Suprapubic skin (tissue), 4 donors: ENCODE measurements at places on chromosomes 1 and 21. TPM values are rescaled to one million over a fixed set of nuclear protein-coding genes. Genes with fewer than 3 reads are reported as not detected.
A peak's percentile ranks its signal among the peaks of the same experiment; 100 is the strongest.

Gene TP73
- total RNA-seq: 17.2 TPM

Gene KPRP
- total RNA-seq: 138 TPM

Gene ACTL8
- total RNA-seq: not detected

Gene GPR89A
- total RNA-seq: 39.9 TPM

Gene AADACL4
- not detected for total RNA-seq

Gene CPTP
- total RNA-seq: 32.5 TPM

DNA sequence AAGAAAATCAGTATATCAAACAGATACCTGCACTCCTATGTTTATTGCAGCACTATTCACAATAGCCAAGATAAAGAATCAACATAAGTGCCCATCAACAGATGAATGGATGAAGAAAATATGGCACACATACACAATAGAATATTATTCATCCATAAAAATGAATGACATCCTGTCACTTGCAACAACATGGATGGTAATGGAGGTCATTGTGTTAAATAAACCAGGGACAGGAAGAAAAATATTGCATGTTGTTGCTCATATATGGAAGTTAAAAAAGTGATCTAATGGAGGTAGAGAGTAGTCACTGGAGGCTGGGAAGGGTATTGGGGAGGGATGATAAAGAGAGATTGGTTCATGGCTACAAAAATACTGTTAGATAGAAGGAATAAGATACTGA, 65.4 kb upstream of the CR2 start:
- no peak for DNase-seq

DNA sequence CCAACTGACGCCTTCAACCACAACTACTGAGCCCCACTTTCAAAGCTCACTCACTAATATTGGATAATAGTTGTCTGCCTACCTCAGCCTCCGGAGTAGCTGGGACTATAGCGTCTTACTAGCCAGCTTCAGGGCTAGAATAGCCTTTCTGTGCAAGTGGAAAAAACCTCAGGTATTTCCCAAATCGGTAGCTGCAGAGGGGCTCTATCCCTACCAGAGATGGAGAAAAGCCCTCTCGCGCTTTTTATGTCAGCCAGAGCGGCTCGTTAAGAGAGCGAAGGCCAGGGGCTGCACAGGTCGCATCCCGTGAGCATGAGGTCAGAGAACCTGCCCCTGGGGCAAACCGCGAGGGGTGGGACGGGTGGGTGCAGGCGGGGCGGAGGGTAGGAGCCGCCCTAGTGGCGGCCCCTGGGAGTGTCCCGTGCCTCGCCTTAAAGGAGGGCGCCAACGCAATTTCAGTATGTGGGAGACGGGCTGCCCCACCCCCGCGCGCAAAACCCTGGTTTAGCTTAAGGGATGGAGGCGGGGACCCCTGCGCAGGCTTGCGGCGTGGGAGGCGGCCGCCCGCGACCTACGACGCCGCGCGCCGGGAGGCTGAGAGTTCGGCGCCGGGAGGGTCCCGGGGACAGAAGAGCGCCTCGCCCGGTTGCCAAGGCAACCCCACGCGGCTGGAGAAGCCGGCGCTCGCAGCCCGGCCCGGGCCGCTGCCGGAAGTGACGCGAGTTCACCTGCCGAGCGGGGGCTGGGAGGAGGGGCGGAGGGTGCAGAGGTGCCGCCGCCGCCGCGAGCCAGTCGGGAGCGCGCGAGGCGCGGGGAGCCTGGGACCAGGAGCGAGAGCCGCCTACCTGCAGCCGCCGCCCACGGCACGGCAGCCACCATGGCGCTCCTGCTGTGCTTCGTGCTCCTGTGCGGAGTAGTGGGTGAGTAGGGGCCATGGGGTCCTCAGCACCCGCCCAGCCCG, at the start of gene CXADR:
Gene CXADR, plus strand, starts transcription at position 791 of the 961 bp plus-strand sequence. Its CDS starts 87 bp downstream, at position 878.
- DNase-seq: no peak

DNA sequence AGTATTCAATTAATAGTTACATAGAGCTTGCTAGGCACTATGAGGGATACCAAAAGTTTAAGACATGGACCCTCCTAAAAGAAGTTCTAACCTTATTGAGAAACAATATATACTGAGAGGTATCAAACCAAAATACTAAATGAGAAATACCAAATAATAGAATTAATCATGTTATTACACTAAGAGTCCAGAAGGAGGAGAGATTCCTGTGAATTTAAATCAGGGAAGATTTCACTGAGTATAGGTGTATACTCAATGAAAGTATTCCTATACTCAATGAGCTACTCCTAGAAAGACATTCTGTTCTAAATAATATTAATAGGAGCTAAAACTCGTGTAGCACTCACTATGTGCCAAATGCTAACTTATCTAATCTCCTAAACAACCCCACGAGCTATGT, 9.4 kb downstream of the CR1L start:
- DNase-seq: no peak

DNA sequence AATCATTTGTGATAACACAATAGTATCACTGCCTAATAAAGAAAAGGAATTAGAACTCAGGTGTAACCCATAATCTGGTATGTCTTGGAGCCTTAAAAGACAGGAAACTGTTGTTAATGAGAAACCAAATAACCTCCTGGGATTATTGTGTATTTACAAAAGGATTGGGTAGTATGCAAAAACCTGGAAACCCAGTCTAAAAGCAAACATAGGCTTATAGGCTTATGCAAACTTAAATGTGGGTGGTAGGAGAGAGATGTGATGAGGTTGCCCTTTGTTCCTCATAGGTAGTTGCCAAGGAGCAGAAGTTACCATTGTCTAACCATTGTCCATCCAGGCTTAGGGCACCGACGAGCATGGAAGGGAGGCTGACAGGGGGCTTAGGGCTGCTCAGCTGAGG, 165.8 kb downstream of the AK5 start:
- no peak for DNase-seq

GRCh38 chr1:66695116-66695515, 57.1 kb upstream of the DYNLT5 start:
- DNase-seq: no peak

- no peak for DNase-seq
Observed at GRCh38 chr21:39537571-39537970, 75.2 kb upstream of the B3GALT5 start.

- no peak for DNase-seq
Observed at GRCh38 chr1:172276120-172276818, 144.2 kb upstream of the C1orf105 start.

GRCh38 chr1:6888268-6888667, 103.0 kb downstream of the CAMTA1 start:
- no peak for DNase-seq

GRCh38 chr21:29368906-29369305, 70.2 kb downstream of the BACH1 start:
- no peak for DNase-seq

DNA sequence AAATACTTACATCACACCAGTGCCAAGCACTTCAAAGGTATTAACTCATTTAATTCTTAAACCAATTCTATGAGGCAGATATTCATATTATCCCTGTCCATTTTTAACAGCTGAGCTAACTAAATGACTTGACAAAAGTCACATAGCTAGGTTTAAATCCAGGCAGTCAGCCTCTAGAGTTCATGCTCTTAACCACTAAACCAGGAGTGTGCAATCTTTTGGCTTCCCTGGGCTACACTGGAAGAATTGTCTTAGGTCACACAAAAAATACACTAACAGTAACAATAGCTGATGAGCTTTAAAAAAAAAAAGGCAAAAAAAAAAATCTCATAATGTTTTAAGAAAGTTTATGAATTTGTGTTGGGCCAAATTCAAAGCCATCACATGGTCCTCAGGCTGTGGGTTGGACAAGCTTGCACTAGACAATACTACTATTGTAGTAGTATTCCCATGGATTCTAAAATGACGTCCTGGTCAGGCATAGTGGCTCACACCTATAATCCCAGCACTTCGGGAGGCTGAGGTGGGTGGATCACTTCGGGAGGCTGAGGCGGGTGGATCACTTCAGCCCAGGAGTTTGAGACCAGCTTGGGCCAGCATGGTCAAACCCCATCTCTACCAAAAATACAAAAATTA, 10.0 kb downstream of the UBR4 start:
- DNase-seq: no peak

DNA sequence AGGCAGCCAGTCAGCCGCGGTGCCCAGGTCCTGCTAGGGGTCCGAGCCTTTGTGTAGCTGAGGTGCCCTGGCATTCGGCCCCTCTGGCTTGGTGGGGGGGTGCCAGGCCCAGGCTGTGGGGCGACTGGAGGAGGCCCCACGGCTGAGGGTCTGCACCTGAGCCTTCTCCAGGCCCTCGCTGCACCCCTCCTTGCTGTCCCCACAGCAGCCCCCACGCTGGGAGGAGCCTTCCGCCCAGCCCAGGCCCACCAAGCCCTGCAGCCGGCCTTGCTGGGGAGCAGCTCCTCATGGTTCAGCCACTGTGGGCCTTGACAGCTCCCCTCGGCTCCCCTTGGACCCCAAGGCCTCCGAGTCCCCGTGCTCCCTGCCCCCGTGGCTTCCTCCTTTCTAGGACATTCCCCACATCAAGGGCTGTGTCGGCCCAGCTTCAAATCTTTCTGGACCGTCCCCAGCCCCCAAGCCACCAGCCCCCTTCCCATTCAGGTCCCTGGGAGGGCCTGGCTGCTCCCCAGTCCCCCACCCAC, 67.8 kb downstream of the MORN1 start:
- DNase-seq: no peak

GRCh38 chr1:23013657-23014056, 2.0 kb downstream of the TEX46 start:
- no peak for DNase-seq

DNA sequence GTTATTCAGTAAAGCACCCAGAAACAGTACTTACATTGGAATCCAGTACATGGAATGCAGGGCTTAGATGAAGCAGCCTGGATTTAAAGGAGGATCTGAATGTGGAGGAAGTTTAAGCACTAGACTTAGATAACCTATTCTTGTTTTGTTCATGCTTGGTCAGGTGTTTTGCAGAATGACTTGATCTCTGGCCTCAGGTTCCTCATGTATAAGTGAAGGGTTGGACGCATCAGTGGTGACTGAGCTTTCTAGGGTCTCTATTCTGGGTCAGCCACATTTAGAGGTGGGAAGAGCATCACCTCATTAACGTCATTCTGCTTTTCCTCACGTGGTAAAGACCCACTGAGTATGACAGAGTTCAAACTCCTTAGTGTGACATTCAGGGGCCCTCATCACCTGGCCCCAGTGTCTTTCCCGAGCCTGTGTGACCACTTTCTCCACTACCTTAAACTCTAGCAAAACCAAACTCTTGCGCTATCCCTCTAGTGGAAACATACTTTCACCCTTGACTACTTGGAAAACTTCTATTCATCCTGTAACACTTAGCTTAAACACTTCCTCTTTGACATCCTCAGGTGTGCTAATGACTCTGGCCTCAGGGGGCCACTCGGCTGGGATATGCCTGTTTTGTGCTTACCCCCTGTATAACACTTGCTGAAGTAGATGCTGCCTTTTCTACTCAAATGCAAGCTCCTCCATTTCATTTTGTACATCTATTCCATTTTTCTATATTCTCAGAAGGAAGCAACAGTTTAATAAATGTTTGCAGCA, 871 bp upstream of the ERICH3 start:
- no peak for DNase-seq

DNA sequence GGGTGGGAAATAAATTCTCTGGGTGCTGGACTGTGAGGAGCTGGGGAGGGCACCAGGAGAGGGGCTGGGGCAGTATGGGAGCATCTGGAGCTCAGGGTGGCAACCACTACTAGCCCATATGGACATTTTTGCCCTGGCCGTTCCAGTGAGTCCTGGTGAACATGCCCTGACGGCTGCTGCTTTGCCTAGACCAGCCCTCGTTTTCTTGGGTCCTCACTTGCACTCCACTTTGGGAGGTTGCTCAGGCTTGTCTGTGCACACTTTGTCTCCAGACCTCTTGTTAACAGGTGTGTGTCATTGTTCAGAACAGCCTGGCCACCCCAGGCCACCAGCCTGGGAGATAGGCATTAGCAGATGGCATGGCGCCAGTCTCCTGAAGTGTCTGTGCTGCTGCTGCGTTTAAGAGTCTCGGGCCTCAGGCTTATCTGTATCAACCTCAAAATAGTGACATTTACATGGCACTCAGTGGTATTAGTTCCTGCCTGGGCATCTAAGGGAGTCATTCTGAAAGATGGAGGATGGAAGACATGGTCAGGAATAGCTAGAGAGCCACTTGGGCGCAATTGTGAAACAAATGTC, 190.5 kb downstream of the PTPRU start:
- peak; percentile 75 for DNase-seq

DNA sequence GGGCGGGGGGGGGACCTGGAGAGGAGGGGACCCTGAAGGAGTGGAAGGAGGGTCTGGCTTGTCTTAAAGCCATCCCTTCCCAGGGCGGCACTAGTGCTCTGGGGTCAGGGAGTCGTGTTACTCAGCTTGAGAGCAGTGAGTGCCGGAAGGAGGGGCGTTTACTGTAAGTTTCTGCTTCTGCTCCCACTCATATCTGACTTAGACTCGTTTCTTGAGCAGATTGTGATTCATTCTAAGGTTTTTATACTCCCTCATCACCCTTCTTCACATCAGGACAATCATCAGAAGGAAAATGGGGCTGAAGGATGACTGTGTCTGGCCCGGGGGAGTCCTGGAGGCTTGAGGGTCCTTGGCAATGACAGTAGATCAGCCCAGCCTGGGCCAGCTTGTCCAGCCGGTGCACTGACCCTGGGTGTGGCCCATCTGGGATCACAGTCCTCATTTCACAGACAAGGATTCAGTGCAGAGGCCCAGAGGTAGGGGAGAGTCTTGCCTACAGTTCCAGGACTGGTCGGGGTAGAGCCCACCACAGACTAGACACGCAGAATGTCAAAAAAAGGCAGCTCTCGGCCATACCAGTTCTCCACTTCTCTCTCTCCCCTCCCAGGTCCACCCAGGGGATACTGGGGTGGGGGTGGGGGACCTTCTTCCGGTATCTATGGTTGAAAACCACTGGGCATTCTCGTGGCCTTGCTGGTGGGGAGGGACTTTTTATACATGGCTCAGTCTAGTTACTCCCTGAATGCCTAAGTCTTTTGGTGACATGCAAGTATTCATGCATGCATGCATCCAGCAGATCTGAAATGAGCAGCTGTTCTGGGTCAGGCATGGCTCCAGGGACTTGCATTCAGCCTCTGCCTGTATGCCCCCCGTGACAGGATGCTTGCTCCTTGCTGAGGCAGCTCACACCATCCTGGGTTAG, 5.1 kb downstream of the TNFRSF8 start:
- DNase-seq: no peak

DNA sequence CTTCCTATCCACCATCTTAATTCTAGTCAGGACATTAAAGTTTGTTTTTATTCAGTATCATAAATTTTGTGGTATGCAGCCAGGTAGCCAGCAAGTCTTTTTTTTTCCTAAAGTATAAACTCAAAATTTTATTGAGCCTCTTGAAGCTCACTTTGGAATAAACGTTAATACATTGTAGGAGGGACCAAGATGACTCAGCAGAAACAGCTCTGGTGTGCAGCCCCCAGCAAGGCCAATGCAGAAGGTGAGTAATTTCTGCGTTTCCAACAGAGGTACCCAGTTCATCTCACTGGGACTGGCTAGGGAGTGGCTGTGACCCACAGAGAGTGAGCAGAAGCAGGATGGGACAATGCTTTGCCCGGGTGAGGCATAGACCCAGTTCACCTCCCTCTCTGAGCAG, 9.7 kb upstream of the OR2M3 start:
- no peak for DNase-seq
